ENCODE measurements at places on chromosomes 7 and 10.

DNA sequence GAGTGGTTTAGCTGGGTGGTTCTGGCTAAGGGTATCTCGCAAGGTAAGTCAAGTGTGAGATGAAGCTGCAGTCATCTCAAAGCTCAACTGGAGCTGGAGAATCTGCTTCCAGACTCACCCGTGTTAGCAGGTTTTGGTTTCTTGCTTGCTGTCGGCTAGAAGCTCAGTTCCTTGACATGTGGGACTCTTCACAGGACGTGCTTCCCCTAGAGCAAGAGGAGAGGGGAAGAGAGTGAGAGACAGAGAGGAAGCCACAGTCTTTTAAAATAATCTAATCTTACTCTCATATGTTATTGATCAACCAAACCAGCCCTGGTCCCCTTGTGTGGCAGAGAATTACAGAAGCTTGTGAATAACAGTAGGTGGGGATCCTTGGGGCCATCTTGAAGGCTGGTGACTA lies 199.5 kb downstream of the REEP3 start:
- no peak for DNase-seq

DNA sequence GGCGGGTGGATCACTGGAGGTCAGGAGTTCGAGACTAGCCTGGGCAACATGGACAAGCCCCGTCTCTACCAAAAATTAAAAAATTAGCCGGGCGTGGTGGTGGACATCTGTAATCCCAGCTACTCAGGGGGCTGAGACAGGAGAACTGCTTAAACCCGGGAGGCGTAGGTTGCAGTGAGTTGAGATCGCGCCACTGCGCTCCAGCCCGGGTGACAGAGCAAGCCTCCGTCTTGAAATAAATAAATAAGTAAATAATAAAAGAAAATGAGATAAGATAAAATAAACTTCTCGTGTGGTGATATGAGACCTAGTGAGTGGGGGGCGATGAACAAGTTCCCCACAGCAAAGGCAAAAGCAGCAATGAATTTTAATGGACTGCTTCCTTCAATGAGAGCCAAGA lies 33.6 kb upstream of the LMTK2 start:
- no peak for DNase-seq

DNA sequence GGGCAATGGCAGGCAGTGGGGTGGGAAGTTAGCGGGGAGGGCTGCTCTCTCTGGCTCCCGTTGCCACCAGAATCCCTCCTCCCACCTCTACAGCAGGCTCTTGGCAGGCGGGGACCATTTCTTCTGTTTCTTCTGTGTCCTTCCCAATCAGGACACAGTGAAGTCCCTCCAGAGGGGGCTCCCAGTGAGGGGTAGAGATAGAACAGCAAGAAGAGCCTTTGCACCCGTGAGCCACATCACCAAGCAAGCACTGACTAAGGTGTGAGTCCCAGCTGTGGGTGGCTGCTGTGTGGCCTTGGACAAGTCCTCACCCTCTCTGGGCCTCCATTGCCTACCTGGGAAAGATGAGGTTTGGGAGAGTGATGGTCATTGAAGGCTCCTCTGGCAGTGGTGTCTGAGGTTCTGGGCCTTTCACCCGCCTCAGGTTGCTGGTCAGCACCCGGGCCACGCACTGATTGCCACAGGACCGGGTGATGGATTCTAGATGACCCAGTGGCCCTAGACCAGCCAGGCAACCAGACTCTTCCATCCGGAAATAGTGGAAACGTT lies 26.0 kb upstream of the PCBD1 start:
- no peak for DNase-seq

GRCh38 chr7:48876087-48876486 lies 48.3 kb upstream of the CDC14C start:
- no peak for DNase-seq

DNA sequence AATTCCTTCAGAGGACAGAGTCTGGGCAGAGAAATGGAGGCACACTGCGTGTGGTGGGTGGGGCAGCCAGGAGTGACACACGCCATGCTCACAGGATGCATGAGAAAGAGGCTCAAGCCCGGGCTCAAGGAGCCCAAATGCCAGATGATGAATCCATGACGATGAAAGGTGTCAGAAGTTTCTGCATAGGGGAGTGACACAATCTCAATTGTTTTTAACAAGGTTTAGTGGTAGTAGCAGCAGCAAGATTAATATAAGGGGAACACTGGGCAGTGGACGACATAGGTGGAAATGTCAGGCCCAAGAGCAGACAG lies 126.1 kb downstream of the TNS3 start:
- DNase-seq = no peak

GRCh38 chr7:151273651-151274390 lies 25.3 kb upstream of the SMARCD3 start:
- DNase-seq = no peak

DNA sequence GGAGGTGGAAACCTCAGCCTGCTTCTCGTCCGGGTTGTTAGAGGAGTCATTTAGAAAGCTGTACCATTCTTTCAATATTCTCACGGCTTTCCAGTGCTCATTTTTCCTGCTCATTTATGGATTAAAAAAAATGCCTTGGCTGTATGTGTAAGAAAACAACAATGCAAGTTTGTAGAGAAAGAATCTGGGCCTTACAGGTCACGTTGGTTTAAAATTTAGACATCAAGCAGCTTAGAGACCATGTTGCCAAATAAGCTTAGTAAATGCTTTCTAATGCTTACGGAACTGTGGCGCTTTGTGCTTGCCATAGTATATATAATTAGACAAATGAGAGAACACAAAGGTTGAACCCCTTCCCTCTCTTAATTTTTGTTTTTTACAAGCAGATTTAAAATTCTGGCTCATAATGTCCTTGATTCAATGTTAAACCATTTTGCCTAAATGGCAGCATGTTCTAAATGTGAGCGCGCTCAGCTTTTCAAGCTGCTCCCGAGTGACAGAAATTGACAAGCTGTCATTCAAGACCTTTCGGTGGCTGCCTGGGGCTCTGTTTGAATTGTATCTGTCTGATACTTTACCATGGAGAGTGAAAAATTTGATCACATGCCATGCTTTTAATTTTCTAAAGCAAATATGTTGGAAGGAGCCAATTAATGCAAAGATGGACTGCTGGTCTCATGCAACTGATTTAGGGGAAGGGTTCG lies 1.1 kb downstream of the ARMS2 start:
- no peak for DNase-seq

DNA sequence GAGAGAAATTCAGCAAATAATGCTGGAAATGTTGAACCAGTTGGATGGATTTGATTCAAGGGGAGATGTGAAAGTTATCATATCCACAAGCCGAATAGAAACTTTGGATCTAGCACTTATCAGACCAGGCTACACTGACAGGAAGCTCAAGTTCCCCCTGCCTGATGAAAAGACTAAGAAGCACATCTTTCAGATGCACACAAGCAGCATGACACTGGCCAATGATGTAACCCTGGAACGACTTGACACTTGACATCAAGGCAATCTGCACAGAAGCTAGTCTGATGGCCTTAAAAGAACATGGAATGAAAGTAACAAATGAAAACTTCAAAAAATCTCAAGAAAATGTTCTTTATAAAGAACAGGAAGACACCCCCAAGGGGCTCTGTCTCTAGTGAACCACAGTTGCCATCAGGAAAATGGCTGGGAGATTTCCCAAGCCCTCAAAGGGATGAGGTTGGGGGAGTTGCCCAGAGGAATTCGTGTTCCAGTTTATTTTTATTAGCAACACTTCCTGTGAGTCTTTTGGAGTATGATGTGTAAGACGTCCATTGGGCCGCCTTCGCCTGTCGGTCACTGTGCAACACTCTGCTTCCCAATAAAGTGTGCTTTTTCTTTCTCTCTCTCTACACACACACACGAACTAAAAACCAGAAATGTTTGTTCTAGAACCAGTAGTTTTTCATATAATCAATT lies 200.0 kb downstream of the HIBADH start:
- no peak for DNase-seq

DNA sequence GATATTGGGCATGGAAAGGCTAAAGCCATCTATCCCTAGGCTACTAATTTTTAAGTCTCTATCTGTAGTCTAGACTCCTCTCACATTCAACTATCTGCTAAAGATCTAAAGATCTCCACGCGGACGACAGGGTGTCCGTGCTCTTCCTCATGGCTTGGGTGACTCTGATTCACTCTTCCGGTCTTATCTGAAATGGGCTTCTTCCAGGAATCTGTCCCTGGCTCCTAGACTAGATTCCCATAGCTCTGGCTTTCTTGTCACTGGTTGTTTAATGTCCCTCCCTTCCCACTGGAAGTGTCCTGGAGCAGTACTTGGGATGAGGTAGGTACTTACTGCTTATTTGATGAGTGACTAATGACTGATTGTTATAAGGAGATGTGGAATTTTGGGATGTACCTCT lies 62.0 kb upstream of the PODXL start:
- DNase-seq = no peak

DNA sequence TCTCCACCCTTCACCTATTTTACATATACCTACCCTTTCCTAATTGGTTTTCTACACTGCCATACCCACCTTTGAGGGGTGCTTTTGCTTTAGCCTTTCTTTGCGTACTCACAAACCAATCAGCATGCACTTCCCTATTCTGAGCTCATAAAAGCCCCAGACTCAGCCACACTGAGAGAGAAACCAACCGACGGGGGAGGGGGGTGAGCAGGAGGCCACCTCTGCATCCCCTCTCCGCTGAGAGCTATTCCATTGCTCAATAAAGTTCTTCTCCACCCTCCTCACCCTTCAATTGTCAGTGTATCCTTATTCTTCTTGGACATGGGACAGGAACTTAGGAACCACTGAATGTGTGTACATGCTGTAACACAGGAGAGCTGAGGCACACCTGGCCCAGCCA lies 9.0 kb upstream of the FKBP9 start:
- DNase-seq = no peak

DNA sequence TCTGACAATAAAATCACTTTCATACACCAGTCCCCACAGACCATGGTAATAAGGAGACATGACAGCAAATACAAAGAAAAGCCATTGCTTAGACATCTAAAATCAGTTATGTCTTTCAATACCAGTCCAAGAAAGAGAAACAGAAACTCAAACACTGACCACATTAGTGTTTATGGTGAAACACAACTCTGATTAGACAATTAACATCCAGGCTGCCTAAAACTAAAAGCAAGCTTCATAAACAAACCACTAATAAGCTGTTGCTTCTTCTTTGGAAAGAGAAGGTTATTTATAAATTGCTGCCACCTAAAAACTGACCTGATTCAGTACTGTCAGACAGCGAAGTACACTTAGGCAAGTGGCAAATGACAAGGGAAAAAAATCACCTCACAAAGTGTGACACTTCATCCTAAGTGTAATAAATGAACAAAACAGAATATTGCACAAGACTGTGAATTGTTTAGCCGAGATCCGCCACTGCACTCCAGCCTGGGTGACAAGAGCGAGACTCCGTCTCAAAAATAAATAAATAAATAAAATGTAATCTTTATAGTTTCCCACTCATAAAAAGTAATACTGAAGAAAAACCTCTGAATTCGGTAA lies 277.4 kb downstream of the PARD3 start:
- DNase-seq = no peak

- no peak for DNase-seq
These were observed 699 bp downstream of the GHITM start for GRCh38 chr10:84140036-84140379.
